ENCODE measurements at places on chromosomes 2 and 18. TPM values are rescaled to one million over a fixed set of nuclear protein-coding genes. Genes with fewer than 3 reads are reported as not detected.

The ONECUT2 gene
- 0.05 TPM for total RNA-seq

GRCh38 chr2:150465703-150466569, 21.5 kb downstream of the RND3 start:
- H3K27ac ChIP-seq, result peak overlapping the region; percentile 69
- H3K36me3 ChIP-seq, result peaks cover 27% of the 10 kb centered on the region
- H3K27me3 ChIP-seq, result no peaks in the 10 kb centered on the region
- no peak for DNase-seq

DNA sequence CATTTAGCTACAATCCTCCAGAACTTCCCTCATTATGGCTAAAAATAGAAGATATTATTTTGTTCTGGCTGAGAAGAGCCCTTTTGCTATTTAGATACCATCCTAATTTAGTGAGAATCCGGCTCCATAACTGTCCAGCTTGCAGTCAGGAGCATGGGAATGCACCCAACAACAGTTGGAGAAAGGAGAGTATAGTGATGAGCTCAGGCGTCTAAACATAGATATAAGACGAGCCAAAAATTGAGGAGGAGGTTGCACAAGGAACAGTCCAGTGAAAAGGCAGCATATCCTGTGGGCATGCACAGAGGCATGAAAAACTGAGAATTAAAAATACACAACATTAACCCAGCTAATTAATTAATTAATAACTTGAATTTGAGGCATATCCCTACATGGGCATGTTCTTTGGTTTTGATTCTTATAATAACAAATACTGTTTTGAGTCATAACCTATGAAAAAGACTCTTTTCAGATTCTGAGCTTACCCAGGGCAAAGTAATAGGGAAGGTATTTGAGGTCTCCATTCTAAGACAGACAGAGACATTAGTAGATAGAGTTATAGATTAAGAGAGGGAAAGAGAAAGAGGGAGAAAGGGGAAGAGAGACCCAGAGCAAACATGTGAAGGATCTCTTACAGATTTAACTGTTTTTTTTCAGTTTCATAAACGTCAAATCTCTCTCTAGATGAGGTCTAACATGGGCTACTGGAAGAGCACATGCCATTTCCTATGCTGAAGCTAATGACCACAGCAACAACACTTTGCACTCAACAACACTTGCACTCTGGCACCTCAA, 311.2 kb downstream of the OSR1 start:
- no peak overlapping the region for H3K27ac ChIP-seq
- no peak for DNase-seq
- no peaks in the 10 kb centered on the region for H3K27me3 ChIP-seq
- no peak overlapping the region for H3K4me3 ChIP-seq
- peaks cover 15% of the 10 kb centered on the region for H3K4me1 ChIP-seq

DNA sequence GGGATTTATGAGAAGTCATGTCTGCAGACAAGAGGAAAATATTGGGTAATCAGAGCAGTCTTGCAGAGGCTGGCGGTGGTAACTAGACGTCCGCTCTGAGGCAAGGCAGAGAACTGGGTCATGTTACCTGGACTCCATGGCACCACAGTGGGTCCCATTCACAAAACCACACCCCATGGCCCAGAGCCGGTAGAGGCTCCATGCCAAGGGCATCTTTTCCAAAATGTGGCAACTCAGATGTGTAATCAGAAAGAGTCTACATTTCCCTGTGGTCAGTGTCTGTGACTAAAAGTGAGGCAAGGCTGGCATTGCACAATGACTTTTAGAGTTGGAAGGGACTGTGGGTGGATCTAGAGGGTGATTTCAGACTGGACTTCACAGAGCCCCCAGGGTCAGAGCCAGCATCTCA, 113.1 kb downstream of the MREG start:
- peak overlapping the region; percentile 67 for H3K27ac ChIP-seq
- no peak overlapping the region for H3K4me3 ChIP-seq
- no peaks in the 10 kb centered on the region for H3K27me3 ChIP-seq
- peaks cover 59% of the 10 kb centered on the region for H3K4me1 ChIP-seq
- H3K36me3 ChIP-seq, result peaks cover 1% of the 10 kb centered on the region
- DNase-seq, result no peak

The DNER gene
- not detected for total RNA-seq

DNA sequence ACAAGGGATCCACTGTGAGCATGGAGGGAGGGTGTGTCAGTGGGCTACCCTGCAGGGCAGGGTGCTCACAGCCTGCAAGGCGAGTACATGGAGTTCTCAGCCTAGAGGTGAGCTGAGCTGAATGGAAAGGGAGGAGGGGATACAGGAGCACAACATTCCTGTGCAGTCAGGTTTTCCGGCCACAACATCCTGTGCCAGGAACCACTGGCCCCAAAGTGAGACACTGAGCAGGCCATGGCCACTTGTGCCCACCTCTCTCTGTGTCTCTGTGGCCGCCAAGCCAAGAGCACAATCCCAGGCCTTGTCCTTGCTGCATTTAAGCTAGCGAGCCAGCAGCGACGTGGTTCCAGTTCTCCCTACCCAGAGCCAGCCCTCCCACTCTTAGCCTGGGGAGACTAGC, 6.1 kb downstream of the DOK1 start:
- peaks cover 52% of the 10 kb centered on the region for H3K4me1 ChIP-seq
- no peaks in the 10 kb centered on the region for H3K36me3 ChIP-seq
- no peak for DNase-seq

All from chondrocyte (in vitro differentiated cells).